ENCODE measurements at places on chromosomes 11 and 22.

- no peak for DNase-seq
Measured at GRCh38 chr11:42762348-42762747, 549.4 kb upstream of the API5 start.

- no peak for DNase-seq
Measured at GRCh38 chr11:128246810-128247594, 340.4 kb downstream of the ETS1 start.

DNA sequence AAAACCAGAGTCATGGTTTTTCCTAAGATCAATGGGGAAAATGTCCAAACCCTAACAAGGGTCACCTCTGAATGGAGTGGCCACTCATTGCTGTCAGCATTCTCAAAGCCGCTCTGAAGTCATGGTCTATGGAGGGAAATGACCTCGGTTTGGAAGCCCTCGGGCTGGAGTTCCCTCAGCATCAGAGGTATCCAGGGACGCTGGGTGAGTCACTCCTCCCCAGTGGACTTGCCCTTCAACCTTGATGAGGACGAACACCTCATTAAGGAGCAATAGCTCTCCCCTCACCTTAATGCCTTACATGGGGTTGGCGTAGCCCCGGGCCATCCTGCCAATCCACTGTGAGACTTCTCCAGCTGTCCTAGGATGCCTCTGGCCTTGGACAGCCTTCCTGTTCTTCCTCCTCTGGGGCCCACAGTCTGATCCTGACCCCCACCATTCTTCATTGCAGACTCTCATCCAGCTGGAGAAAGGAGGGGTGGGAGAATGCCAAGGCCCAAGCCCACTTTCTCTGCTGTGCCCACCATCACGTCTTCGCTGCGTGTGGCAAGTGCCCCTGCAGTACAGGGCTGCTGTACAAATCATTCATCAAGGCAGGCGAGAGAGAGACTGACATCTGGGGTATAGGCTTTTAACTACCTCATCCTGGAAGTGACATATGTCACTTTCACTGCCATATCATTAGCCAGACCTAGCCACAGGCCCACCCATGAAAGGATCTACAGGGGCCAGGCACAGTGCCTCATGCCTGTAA is 25.4 kb upstream of the MYH9 start:
- DNase-seq = no peak

- no peak for DNase-seq
Measured at GRCh38 chr11:34516247-34517040, 2.9 kb upstream of the ELF5 start.

DNA sequence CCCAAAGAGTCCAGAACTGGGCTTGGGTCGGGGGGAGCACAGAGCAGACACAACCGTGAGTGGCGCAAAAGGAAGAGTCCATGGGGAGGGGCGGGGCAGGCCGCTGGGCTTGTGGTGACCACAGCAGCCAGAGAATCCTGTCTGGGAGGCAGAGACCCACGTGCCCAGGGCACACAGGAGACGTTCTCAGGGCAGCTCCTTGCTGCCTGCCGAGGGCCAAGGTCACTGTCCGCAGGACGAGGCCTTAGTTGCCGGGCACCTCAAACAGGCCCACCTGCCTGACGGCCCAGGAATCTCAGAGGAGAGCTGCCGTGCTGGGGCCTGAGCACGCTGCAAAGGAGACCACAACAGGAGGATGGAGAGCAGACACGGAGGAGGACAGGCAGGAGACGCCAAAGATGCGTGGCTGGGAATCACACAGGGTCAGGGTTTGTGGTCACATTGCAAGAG is 87.8 kb downstream of the MYEOV start:
- no peak for DNase-seq

- DNase-seq = no peak
Measured at GRCh38 chr22:44460691-44461375, 37.2 kb downstream of the RTL6 start.

DNA sequence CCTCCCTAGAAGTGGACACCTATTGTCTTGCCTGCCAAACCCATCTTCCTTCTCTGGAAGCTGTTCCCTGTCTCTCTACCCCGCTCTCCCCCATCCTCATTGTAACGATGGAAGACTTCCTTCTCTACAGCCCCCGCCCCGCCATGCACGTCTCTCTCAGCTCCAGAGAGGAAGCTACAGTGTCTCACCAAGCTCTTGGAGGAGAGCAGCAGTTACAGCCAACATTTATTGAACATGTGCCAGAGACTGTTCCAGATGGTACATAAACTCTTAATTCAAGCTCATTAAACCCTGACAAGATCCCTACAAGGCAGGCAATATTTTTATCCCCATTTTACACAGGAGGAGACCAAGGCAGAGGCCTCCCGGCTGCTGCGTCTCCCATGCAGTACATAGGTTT is 15.1 kb downstream of the MCHR1 start:
- DNase-seq = no peak

DNA sequence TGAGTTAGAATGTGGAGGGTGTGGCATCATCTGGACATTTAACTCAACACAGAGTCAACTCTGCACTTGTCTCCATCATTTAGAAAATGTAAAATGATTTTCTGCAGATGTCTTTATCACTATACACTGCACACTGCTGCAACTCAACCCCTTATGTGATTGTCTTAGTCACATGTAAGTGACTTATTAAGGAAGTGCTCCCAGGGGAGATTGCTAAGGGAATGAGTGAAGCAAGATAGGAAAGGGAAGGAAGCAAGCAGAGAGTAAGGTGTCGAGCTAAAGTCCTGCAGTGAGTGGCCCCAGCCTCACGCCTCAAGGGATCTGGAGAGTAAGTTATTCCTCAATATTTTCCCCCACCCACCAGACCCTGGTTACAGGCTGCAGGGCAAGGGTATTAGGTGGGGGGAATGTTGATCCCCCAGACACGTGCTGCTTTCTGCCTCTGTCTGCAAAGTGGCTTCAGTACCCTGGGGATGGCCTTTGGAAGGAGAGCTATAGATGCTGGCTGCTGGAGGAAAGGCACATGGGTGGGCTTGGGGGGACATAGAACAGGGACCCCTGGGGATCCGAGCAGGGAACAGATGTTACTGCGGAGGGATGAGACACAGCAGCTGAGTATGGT is 7.2 kb upstream of the CBX6 start:
- no peak for DNase-seq

DNA sequence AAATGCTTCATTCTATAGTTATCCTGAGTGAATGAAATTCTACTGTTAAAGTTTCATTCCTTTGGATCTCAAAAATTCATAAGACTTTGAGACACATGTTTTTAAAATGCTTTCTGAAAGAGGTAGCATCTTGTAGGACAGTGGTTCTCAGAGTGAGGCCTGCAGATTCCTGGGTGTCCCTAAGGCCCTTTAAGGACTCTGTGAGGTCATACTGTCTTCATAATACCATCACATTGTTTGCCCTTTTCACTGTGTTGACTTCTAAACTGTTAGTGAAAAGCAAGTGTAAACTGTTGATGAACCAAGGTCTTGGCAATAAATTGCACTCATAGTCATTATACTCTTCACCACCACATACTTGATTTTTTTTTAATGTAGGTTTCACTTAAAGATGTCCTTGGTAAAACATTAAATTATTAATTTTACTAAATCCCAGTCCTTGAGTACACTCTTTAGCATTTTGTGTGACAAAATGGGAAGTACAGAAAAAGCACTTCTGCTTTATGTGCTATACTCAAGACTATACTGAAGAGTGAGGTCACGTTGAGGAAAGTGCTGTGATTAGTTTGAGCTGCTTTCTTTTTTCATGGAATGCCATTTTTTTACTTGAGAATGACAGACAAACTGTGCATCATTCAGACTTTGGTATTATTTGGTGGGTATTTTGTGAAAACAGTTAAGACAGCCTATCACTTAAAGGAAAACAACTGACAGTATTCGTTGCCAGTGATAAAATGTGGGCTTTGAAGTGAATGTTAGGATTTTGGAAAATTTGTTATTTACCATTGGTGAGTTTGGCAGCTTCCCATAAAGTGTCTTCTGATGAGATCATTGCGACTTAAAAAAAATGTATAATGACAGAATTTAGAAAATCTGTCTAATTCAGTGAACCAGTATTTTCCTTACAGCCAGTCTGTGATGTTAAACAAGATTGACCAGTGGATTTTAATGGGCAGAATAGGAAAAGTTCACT is 61.1 kb downstream of the SPECC1L start:
- DNase-seq = no peak

DNA sequence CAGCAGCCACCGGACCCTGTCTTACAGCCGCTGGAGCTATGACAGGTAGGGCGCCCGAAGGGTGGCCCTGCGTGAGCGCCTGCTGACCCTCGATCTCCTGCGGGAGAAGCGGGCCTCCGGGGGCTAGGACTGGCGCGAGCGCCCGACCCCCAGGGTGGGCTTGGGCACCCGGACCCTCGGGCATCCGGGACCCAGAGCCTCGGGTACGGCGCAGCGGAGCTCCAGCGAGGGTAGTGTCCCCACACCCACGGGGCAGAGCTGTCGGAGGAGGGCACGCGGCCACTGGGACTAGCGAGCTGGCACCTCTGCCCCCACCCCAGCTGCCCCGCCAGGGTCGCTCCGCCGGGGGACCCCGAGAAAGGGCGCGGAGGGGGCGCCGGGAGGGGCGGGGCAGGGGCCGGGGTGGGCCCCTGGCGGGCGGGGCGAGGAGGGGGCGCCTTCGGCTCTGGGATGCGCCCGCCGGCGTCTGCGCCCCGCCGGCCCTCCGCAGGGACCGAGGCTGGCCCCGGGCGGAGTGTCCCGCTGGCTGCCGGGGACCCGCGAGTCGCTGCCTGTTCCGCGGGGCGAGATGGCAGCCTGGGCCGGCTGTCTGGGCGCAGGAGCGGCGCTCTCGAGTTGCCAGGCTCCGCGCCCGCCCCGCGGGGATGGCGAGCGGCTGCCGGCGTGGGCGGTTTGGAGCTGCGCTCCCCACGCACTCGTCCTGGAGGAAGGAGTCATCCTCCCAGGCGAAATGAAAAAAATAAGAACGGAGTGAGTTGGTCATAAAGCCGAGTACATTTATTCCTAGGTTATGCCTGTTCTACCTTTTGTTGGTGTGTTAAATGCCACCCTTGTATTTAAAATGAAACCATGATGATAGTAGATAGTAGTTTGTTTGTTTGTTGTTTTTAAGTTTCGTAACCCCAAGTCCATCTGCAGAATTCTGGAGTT is 32.4 kb downstream of the EIF3F start:
- no peak for DNase-seq

- no peak for DNase-seq
Measured at GRCh38 chr11:45145083-45145378, 1.4 kb upstream of the PRDM11 start.

DNA sequence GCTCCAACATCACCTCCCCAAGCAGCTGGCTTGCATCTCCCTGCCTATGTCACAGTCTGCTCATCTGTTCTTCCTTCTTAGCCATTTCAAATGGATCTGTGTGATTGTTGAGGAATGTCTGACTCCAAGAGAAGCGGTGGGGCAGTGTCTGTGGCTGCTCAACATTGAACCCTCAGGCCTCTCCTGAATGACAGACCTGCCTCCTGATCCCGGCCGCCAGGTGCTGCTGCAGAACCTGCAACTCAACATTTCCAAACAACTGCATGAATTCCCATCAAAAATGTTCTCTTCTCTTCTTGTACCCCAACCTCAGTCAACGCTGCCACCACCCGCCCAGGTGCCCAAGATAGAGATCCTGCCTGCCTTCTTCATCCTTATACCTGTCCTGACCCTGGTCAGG is 132.5 kb downstream of the FBXO7 start:
- DNase-seq = no peak

- no peak for DNase-seq
Measured at GRCh38 chr11:64490562-64491216, 100.3 kb upstream of the SLC22A12 start.

DNA sequence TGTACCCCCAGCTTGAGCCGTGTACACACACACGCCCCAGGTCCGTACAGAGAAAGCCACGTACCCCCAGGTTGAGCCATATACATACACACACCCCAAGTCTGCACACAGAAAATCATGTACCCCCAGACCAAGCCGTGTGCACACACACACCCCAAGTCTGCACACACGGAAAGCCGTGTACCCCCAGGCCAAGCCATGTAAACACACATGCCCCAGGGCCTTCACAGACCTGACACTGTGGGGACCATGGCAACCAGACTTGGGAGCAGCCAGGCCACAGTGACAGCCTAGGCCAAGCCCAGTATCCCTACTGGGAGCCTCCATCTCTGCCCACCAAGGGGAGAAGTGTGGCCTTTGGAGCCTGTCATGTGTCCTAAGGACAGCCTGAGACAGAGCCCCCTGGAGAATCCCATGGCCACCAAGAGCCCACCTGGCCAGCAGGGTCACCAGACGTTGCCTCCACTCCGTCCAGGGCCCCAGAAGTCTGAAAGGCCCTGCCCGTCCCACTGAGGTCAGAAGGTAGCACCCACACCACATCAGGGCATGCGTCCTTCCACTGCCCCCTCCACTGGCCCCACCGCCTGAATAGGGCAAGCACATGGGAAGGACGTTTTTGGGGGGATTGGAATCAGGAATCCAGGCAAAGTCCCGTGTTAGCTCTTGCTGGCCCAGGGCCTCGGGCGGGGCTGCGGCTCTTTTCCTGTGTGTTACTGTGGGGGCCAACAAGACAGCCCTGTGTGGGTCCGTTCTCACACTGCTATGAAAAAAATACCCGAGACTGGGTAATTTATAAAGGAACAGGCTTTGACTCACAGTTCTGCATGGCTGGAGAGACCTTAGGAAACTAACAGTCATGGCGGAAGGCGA is 636.7 kb downstream of the TBC1D22A start:
- no peak for DNase-seq

DNA sequence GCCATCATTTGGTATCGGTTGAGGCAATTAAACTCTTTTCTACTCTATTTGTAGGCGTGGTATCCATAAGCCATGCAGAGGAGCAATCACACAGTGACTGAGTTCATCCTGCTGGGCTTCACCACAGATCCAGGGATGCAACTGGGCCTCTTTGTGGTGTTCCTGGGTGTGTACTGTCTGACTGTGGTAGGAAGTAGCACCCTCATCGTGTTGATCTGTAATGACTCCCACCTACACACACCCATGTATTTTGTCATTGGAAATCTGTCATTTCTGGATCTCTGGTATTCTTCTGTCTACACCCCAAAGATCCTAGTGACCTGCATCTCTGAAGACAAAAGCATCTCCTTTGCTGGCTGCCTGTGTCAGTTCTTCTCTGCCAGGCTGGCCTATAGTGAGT is 8.4 kb downstream of the OR9G4 start:
- DNase-seq = no peak

GRCh38 chr11:18715476-18715875 is 10.5 kb downstream of the IGSF22 start:
- DNase-seq = no peak

GRCh38 chr22:38286915-38287669 is 14.3 kb upstream of the TMEM184B start:
- no peak for DNase-seq

All from SHP77 treated with DMSO at 0.1 percent for 48 hours (cell line).